Vagina (tissue), 2 donors: ENCODE measurements at places on chromosomes 3 and 15.

- DNase-seq, result no peak
Measured at GRCh38 chr3:43373560-43373928, 87.2 kb downstream of the SNRK start.

GRCh38 chr3:151460774-151461450 is at the start of gene IGSF10:
Gene IGSF10, minus strand, starts transcription at chr3:151461061. Its CDS starts 2,352 bp downstream, at chr3:151458709.
- no peak for DNase-seq

DNA sequence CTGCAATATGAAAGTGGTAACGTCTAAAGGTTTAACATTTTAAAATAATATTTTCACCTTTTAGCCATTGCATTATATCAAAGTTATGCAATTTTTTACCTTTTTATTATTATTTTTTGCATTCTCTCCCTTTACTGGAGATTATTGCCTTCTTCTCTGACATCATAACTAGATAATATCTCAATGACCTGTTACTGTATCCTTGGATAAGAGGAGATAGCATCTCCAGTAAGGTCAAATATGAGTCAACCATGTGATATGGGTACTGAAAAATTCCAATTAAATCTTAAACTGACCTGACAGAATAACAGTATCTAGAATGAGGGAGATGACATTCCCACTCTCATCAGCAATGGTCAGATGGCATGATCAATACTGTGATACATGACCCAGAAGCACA is 108.3 kb downstream of the ZBTB20 start:
- no peak for DNase-seq

DNA sequence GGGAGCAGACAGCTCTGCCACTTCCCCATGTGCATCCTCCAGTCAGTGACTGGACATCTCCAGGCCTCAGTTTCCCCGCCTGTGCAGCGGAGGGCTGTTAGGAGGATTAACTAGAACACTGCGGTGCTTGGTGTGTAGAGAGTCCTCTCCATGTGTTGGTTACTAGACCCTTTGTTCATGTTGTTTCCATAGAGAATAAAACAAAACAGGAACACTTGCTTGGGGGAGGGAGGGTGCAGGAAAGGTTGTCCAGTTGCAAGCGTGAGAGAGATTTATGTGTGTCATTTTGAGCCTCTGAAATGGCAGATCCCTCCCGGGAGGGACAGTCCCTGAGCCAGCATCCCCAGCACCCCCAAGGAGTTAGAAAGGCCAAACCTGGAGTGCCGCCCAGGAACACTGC is 184.0 kb upstream of the LYSMD4 start:
- DNase-seq, result no peak

GRCh38 chr15:25173241-25174028 is 218.6 kb downstream of the SNRPN start:
- DNase-seq, result peak; percentile 79

DNA sequence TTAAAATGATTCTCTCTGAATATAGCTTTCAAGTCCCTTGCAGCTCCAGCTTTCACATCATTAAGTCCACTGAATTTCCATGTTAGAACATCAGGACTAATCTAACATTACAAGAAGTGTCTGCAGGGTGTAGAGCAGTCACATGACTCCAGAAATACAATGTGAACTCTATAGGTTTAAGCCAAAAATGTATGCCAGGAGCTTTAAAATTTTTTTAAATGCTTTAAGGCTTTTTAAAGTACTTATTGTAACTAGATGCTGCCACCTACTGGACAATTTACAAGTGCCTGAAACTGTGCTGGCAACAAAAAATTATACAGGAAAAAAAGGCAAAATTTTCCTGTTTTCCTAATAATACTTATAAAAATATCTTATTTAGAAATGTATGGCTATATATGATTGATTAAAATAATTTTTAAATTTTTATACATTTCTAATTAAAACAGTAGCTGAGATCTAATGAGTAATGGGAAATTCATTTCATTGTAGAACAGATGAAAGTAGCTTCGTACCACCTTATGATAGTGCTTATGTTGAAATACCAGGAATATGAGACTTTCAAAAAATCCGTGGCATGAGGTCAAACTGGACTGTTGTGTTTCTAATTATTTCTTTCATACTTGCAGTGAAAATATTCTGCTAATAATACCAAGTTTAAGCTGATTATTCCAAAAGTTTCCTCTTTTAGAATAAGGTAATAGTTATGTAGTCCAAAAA is 25.7 kb downstream of the FSIP1 start:
- no peak for DNase-seq

- no peak for DNase-seq
Measured at GRCh38 chr3:70822669-70823068, 510.2 kb upstream of the MDFIC2 start.

- no peak for DNase-seq
Measured at GRCh38 chr15:42719043-42719442, 17.9 kb downstream of the CDAN1 start.

- DNase-seq, result no peak
Measured at GRCh38 chr3:136751316-136752171, 634 bp downstream of the STAG1 start.

- DNase-seq, result no peak
Measured at GRCh38 chr3:122794779-122795673, at the start of gene SLC49A4. Gene SLC49A4, plus strand, starts transcription at chr3:122795069. Its CDS starts 124 bp downstream, at chr3:122795193.

DNA sequence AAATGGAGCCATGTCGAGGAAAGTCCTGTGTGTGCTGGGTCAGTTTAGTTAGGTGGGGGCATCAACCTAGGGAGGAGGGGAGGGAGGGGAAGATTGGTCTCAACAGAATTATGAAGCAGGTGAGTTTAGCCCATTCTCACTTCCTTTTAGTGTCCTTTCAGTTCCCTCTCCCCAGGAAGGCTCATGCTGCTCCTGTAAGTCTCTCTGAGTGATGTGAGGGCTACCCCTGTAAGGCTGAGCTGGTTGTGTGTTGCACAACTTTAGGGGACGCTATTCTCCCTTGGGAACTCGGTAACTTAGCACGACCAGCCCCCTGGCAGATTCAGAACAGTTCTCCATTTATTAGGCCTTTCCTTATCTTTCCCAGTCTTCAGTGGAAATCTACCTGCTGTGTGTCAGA is 21.2 kb downstream of the IL5RA start:
- no peak for DNase-seq

- no peak for DNase-seq
Measured at GRCh38 chr3:100245927-100246326, 14.9 kb upstream of the TBC1D23 start.

GRCh38 chr3:135690664-135691063 is 274.9 kb upstream of the PPP2R3A start:
- DNase-seq, result no peak

- no peak for DNase-seq
Measured at GRCh38 chr15:57698243-57698642, 8.3 kb upstream of the POLR2M start.

GRCh38 chr3:188256758-188257157 is 102.8 kb downstream of the LPP start:
- DNase-seq, result no peak

DNA sequence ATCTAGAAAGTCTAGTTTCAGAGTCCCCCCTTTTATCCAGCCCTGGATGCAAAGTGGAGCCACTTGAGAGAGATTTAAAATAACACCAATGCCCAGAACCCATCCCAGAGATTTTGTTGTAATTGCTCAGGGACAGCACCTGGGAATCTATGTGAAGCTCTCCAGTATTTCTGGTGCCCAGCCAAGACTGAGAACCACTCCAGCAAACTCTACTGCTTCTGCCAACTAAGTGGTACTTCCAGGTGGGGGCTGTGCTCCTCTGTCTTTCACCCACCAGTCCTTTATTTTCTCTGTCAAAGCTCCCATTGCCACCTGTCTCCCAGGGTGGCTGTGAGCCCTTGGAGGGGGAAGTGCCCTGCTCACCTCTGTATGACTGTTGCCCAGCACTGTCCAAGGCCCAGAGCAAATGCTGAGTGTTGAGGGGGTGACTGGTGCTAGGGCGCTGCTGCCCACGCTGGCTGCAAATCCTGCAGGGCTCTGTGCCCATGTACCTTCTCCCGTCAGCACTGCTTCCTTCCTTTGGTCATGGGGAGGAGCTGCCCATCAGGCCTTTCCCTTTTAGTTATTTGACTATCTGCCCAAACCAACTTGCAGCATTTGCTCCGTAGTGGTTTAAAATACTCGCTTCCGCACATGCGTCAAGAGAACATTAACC is 9.4 kb downstream of the CLSTN2 start:
- peak; percentile 67 for DNase-seq

DNA sequence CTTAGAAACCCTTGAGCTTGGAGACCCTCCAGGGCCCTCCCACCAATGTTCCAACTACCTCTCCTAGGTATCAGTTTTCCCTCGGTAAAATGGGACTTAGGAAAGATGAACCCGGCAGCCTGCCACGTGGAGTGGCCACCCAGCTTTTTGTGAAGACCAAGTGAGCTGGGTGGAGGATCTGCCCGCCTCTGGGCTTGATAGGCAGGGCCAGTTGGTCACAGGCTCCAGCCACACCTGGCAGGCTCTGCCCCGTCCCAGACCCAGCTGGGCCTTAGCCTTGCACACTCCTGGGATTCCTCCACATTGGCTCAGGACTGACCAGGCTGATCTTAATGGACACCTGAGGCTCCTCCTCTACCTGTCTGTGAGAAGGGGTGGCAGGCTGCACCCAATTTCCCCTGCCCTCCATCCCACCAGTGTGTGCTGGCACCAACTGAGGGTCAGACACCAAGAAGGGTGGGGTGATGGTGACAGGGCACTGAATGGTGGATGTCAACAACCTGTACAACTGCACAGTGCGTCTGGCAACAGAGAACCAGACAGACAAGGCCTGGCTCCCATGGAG is 761 bp upstream of the GRIP2 start:
- DNase-seq, result no peak

DNA sequence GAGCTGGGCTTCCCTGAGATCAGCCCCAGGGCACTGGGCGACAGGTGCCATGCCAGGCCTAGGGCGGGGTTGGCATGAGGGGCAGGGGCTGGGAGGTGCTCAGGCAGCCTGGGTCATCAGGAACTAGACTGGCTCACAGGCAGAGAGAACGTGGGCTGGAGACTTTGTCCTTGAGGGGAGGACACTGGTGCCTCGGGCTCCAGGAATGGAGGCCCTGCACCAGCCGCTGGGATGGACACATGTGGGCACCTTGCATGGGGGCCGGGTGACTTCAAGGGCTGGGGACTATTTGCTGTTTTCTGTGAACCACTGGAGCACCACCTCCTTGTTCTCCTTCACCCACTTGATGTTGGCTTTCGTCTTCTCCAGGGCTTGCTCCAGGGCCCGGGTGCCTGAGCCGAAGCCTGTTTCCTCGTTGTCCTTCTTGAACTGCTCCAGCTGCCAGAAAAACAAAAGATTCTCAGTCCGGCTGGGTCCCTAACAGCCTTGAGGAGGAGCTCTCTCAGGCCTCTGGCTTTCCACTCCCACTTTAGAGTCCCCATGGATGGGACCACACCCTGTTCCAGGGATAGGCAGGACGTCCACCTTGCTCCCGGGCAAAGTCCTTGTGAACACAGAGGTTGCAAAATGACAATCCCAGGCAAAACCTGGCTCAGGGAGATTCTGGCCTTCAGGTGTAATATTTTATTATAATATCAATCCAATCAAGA is 9.1 kb downstream of the MESP2 start:
- no peak for DNase-seq

DNA sequence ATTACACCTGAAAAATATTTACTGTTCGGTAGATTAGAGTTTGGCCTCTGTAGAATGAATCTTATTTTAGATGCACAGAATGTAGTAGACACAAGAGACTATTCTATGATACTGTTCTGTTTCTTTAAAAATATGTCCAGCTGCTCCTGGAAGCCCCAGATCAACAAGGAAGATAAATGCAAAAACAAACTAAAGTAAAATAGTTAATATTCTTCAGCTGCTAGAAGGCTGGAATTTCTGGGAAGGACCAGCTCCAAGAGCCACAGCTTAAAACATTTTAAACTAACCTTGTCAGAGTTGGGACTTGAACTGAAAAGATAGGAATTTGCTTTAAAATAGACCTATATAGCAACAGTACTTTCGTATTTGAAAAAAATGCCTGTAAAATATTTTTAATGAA is 277.9 kb downstream of the PTPRG start:
- no peak for DNase-seq

DNA sequence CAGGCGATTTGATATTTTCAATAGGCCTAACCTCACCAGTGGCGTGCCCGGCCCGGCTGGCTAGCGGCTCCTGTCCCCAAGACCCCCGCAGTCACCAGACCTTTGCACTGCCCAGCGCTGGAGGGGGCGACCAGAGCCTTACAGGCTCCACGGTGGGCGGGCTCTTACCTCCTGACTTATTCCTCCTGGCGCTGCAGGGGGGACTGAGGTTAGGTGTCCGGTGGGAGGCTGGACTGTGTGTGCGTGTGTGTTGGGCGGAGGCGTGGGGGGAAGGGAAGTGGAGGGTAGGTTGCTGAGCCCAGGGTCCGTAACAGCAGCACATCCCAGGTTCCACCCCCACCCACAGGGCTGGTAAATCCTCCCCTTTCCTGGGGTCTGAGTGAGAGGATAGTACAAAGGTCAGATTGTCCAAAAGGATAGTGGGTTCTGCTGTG is 27.5 kb upstream of the THRB start:
- DNase-seq, result no peak

DNA sequence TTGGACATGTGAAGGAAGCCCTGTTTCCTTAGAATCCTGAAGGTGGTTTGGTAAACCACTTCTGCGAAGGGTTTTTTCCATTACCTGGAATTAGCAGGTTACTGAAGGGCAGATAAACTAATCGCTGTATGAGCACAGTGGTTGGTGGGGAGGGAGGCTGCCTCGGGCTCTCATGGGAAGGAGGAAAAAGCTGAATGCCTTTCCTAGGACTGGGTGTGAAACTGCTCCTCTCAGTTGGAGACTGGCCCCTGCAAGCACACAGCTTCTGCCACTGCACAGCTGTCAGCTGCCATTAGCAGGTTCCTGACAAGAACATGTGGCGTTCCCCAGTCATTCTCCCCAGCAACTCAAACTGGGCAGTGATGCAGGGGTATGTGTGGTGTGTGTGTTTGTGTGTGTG is 376.3 kb downstream of the GAP43 start:
- no peak for DNase-seq

- no peak for DNase-seq
Measured at GRCh38 chr15:57382215-57382614, 5.9 kb downstream of the CGNL1 start.

DNA sequence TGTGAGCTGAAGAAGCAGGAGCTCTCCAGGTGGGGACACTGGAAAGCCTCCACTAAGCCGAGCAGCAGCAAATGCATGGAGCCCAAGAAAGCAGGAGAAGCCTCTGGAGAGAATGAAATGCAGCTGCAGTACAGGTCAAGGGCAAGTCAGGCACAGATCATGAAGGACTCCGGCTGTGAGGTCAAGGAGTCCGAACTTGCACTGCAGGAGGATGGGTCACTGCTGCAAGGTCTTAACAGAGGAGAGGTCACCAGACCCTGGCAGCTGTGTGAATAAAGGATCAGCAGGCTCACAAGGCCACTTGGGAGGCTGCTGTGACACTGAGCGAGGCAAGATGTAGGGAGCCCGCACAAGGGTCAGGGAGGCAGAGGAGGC is 24.7 kb upstream of the SLC41A3 start:
- DNase-seq, result no peak

GRCh38 chr3:43689766-43690399 is 855 bp upstream of the ABHD5 start:
- no peak for DNase-seq

GRCh38 chr3:5332270-5332956 is 144.9 kb downstream of the EDEM1 start:
- no peak for DNase-seq

- no peak for DNase-seq
Measured at GRCh38 chr15:41933771-41934170, 38.6 kb downstream of the EHD4 start.
